ENCODE measurements at places on chromosomes 7 and 10.

DNA sequence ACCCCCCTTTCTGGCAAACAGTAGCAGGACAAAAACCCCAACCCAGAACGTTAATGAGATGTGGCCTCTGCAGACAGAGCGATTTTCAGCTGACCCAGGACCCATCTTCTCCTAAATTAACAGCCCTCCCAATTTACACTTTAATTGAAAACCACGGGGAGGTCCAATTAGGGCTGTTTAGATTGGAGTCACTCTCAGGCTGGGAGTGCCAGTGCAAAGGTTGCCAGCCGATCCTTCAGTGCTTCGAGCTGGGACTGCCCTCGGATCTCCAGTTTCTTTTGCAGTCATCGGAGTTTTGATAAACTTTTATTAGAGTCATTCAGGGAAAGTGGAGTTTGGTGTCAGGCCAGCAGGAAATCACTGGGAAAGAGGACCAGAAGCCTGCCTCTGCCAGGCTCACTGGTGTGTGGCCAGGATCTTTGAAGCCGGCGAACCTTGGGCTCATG, 108.0 kb downstream of the DOCK1 start:
- no peak for DNase-seq

GRCh38 chr7:69625238-69625637, 27.0 kb downstream of the AUTS2 start:
- DNase-seq: no peak

DNA sequence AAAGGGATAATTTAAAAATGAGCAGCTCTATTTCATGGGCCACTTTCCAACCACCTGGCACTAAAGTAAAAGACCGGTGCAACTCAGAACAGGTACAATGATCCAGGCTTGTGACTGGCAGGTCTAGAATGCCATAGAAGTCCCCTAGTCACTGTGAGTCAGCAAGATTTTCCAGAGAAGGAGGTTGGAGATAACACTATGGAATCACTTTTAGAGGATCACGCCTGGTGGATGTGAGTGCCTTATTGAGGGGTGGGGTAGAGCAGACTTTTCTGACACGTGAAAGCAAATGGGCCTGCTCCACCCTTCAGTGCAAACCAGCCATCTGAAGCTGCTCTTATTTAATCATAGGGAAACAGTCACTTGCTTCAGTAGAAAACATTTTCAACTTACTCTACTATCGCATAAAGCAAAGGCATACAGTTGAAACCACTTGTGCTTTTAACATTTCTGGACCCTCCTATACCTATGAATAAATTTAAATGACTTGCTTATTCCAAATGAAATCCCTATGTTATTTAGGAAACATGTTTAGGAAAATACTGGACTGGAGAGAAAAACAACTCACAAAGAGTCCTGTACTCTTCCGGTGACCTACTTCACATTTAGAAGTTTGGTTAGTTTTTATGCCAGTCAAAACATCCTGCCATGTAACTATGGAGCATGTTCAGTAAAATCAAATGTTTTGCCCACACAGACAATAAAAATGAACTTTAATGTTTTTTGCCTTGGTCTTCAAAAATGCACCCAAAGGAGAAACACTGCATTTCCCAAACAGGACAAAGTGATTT, 21.5 kb upstream of the AKR1C1 start:
- no peak for DNase-seq

DNA sequence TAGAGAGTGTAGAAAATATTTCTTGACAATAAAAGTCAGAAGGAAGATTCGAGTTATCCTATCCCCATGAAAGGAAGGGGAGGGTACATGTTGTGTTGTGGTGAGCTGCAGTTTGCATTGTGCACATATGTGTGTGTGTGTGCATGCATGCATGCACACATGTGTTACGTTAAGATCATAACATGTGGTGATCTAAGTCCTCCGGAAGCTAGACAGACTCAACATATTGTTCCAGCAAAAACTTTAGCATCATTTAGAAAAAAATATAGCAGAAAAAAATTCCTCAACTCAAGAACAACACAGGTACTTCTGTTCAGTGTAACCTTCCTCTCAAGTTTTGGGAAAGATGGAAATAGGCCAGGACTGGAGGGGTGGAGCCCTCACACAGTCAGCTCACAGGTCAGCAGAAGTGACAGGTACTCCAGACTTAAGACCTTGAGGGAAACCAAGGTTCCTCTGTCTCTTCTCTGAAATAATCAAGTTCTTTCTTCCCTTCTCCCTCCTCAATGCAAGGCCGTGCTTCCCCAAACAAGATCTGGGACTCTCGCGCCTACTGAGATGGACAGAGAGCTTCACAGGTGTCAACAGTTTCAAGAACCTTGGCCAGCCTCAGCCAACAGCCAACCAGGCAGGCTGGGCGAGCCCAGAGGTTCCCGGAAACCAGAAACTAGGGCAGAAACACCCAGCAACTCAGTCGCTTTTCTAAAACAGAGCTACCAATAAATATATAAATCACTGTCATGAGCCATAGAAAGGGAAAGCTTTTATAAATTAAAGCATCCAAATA, 205.2 kb downstream of the FAM107B start:
- no peak for DNase-seq

- no peak for DNase-seq
These were observed 38.0 kb downstream of the PSAP start for GRCh38 chr10:71812913-71813590.

DNA sequence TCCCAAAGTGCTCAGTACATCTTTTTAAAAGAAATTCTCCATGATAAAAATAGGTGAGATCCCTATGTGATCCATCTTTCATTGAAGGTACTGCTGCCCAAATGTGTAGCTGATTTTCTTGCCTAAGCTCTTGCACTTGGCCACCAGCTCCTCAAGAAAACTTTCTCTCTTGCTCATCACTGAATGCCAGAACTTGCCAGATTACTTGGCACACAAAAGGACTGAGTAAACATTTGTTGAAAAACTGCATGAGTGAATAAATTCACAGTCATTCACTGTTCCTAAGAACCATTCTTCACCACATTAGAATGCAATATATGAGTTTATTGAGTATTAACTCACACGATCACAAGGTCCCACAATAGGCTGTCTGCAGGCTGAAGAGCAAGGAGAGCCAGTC, 99.9 kb downstream of the TRIL start:
- no peak for DNase-seq

GRCh38 chr7:10770176-10770575, 203.5 kb upstream of the PHF14 start:
- DNase-seq: no peak

- DNase-seq: no peak
These were observed 109.9 kb upstream of the EFCAB10 start for GRCh38 chr7:105691082-105691679.

DNA sequence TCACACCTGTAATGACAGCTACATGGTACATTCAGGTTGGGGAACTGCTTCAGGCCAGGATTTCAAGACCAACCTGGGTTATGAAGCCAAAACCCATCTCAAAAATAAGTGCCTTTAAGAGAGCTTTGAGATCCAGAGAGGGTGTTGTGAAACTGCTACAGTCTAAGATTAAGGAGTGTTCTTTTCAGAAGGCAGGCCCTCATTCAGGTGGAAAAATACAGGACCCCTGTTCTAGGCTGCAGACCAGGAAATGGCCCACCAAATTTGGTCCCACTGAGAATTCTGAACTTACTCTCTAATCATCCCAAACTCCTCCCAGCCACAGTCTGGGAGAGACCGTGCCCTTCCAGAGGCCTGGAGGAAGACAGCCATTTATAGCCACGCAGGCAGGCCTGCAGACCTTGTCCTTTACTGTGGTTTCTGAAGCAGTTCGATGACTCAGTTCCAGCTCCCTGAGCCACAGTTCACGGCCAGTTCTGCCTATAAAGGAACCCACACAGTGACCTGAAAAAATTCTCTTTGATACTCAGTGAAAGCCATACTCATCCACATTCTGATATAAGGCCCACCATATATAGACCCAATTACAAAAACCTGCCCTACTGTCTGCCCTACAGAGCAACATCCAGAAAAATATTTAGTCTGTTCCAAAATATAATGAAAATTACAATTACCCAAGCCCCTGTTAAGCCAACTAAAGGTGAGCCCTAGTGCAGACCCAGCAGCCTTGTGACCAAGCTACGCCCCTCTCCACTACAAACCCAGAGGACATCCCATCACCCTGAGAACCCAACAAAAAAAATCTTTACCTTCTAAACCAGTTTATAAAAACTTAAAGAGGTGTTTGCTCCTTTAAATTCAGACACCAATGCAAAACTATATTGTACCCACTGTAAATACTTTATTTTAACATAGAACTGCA, 21.2 kb downstream of the ZNF680 start:
- DNase-seq: no peak

DNA sequence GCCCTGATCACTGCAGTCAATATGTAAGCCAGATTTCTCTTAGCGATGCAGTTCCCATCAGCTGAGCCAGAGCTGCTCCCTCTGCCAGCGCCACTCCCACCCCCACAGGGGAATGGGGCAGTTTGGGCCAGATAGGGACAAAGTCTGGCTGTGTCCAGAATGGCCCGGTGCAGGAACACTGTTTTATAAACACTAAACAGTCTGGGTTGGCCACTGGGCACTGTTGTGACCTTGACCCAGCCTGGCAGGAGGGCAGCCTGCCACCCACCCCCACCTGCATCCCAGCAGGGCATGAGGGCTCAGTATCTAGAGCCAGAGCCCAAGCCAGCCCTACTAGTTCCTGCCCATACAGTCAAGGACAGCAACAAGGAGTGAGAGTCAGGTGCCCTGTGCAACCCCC, 1.3 kb downstream of the OGDHL start:
- no peak for DNase-seq

- DNase-seq: no peak
These were observed 4.3 kb upstream of the UTF1 start for GRCh38 chr10:133225707-133226191.

DNA sequence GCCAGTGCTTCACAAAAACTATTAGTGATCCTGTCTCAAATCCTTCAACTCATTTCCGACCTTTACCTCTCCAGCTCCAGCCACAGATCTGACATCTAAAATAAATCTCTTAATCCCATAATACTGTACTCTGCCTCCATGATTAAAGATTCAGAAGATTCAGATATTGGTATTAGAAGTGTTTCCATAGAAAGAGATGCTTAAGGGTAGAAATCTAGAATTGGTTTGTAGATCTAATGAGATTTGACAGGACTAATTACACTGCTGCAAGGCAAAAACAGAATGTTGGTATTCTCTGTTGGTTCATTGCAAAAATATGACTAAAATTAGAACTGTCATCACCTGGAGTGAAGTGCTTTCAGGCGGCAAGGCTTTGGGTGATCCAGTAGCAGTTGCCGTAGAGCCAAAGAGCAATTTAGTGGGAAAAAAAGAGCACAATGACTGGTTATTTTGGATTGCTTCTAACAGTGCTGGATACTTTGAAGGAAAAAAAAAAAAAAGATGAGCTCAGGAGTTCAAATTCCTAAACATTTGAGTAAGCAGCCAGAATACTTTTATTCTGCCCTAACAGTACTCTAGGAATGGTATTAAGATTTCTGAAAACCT, 940.1 kb upstream of the SORCS1 start:
- no peak for DNase-seq

- no peak for DNase-seq
These were observed 266.5 kb upstream of the NPY start for GRCh38 chr7:24017519-24017918.

GRCh38 chr10:46560381-46560780, 3.9 kb upstream of the GPRIN2 start:
- no peak for DNase-seq

- no peak for DNase-seq
These were observed 585.8 kb downstream of the DNAJB6 start for GRCh38 chr7:157922576-157922975.

DNA sequence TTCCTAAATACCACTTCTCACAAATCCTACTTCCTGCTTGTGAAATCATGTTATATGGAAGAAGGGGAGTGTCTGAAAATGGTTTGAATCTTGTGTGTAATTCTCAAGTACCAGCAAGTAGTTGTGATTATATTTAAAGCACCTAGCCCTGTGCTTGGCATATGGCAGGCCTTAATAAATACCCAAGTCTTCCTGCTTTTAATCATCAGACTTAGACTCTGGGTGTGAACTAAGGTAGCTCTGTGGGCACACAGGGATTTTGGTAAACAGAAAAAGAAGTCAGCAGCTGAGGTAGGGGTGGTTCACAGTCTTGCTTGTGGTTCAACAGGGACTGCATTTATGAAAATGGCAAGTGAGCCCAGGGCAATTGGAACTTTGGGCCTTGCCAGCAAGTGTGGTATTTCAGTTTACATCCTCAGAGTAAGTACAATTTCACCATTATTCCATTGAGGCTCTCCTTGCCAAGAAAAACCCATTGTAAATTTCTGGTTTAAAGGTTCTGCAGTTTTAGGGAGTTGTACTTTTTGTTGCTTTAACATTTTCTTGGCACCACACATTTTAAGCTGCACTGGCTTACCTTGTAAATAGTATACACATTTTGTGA, 215.5 kb downstream of the AUTS2 start:
- DNase-seq: no peak

DNA sequence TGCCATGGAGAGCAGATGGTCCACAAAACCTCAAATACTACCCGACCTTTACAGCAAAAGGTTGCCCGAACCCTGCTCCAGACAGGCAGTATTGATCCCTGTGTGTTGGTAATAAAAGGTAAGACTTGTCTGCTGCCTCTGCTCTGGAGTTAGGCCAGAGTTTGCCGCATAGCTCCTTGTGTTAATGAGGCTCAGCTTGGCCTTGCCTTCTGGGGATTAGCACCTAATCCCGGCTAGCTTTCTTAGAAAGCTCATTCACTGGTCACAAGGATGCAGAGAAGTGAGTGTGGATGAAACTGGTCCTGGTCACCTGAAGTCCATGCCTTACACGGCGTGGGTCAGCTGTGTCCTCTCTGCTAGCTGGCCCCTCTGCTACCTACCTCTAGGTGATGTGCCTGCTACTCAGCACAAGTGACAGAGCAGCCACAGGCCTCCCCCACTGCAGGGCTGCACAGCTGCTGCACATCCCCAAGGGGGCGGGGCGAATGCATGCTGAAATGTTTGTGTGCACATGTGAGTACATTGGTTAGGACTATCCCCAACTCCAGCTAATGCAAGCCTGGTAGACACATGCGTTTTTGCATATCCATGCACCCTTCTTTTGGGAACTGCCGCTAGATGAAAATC, 31.7 kb upstream of the SYPL1 start:
- DNase-seq: no peak

DNA sequence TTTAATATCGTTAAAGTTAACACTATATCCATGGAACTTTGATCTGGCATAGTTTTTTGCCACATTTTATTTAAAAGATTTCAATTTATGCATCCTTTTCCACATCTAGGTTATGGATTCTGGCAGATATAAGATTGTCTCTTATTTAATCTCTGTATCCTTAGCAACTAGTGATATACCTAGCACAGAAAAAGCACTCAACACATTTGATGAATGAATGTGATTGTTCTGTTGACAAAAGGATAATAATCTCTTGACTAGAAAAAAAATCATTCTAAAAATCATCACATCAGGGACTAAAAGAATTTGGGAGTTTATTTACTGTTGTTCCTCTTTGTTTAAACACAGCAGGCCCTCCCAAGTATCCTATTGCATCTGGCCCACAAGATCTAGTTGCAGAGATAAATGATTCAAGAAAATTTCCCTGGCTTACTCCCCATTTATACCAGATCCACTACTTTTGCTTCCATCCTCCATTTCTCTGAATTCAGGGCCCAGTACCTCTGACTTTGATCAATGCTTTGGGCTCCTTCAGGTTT, 84.0 kb upstream of the C1GALT1 start:
- DNase-seq: no peak

- no peak for DNase-seq
These were observed 41.7 kb downstream of the HTRA1 start for GRCh38 chr10:122503012-122503411.

GRCh38 chr10:26770069-26770468, 72.6 kb downstream of the PDSS1 start:
- no peak for DNase-seq

- DNase-seq: no peak
These were observed 204.8 kb upstream of the MEOX2 start for GRCh38 chr7:15891151-15891881.

GRCh38 chr7:12963435-12963834, 276.0 kb downstream of the ARL4A start:
- no peak for DNase-seq

Data from right forelimb (tissue), 1 donor.